Activated CD4-positive, alpha-beta memory T cell treated with anti-CD3 and anti-CD28 coated beads, Interleukin-2, amount 10 ng/mL, durations not matched to agents 7 days and 5 days (primary cell): ENCODE measurements at places on chromosomes 4 and X. TPM values are rescaled to one million over a fixed set of nuclear protein-coding genes. Genes with fewer than 3 reads are reported as not detected.

DNA sequence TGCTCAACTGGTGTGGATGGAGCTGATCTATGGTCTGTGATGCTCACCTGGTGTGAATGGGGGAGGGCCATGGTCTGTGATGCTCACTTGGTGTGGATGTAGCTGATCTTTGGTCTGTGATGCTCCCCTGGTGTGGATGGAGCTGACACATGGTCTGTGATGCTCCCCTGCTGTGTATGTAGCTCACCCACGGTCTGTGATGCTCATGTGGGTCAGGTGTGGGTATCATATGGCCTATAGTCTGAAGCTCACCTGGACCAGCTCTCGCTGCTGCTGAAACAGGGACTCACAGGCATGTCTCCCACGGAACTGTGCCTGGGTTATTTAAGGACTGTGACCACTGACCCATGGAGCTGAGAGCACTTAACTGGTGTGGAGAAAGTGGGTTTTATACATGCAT, 109.7 kb downstream of the CRLF2 start:
- no peak for DNase-seq

DNA sequence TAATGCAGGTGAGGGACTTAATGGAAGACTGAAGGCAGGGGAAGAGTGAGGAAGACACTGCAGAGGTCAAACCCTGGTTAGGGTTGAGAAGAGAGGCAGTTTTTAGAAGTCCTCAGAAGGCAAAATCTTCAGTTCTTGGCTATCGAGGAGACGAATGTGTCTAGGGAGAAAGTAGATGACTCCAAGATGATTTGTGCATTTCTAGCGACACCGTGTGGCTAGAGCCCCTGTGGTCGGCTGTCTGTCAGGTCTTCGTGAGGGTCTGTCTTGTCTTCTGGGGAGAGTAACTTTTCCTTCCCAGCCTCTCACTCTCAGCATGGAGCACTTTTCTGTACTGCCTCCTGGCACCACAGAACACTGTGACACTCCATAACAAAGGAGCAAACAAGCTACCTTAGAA, 458.1 kb downstream of the STIM2 start:
- DNase-seq: no peak

- no peak for DNase-seq
These were observed 237.7 kb downstream of the DCTD start for GRCh38 chr4:182679533-182679932.

DNA sequence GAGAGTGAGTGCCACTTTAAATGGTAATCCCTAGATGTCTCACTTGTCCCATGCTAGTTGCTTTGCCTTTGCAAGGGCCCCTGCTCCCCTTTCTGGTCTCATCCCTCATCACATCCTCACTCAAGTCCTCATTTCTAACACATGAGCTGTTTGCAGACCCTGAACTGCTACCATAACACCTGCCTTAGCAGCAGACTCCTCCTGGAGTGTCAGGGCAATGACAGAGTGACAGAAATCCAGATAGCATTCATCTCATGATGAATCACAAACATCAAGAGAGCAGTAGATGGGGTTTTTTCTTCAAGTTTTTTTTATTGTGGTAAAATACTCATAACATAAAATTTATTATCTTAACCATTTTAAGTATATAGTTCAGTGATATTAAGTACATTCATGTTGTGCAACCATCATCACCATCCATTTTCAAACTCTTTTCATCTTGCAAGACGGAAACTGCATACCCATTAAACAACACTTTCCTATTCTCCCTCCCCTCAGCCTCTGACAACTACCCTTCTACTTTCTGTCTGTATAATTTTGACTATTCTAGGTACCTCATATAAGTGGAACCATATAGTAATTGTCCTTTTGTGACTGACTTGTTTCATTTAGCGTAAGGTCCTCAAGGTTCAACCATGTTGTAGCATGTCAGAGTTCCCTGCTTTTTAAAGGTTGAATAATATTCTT, 133.2 kb upstream of the RPS6KA3 start:
- DNase-seq: no peak

Gene KCTD8
- total RNA-seq: not detected

Gene C1QTNF7
- not detected for total RNA-seq

Gene DMD
- total RNA-seq: 1.4 TPM

Gene FSTL5
- total RNA-seq: not detected
